GM23248 (cell line): ENCODE measurements at places on chromosomes 1 and 21.
A peak's percentile ranks its signal among the peaks of the same experiment; 100 is the strongest.

DNA sequence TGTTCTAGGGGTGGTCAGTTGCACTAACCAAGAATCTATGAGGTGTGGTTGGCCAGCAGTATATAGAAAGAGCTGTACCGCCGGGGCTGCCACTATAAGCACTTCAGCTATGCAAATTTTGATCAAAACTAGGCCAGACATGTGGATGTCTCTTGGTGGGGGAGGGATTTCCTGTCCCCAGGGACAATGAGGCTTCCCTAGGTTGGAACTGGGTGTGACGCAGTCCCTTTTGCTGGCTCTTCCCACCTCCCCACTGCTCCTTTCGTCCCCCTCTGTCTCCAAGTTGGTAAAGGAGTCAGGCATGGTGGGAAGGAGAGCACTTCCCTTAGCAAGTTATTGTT lies 13.6 kb downstream of the SDCCAG8 start:
- no peak for DNase-seq

GRCh38 chr1:52554756-52555155 lies 1.9 kb upstream of the TUT4 start:
- DNase-seq: peak; percentile 61

DNA sequence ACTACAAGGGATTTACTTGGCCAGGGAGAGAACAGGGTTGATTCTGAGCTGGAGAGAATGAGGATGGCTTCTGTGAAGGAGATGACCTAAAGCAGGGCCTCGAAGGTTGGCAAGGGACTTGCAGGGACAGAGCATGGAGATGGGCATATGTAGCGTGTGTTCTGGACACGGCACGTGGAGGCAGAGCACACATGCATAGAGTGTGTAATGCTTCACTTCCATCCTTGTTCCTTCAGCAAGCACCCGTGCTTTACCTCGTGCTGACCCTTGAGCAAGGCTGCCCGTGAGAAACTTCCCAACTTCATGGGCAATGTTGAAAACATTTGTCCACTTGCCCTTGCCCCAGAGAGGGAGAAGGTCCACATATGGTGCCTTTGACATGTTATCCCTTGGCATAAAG lies 33.1 kb downstream of the NFIA start:
- DNase-seq: no peak

GRCh38 chr1:27600498-27601175 lies 3.3 kb downstream of the AHDC1 start:
- no peak for DNase-seq

GRCh38 chr1:208156310-208156709 lies 87.9 kb downstream of the PLXNA2 start:
- DNase-seq: no peak

DNA sequence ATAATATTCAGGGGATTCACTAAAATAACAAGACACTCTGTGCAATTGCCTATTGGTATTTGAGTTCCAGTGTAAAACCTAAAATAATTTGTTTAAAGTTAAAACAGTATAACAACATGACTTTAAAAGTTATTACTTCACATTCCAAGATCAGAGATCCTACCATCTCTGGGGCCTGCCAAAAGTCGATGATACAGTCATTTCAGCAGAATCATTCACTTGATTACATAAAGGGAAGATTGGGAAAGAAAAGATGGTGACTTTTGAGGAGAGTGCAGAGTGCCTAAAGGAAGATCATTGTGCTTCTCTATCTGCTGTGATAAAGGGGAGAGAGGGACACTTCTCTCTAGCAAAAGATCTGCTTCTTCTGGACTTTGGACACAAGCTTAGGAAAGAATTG lies 784.4 kb upstream of the ADGRL4 start:
- peak; percentile 29 for DNase-seq

- no peak for DNase-seq
Measured at GRCh38 chr1:117045644-117046043, 14.5 kb upstream of the TTF2 start.

GRCh38 chr21:31545036-31545435 lies 114.5 kb upstream of the SOD1 start:
- no peak for DNase-seq

- no peak for DNase-seq
Measured at GRCh38 chr1:160578525-160579191, 638 bp downstream of the CD84 start.

- DNase-seq: no peak
Measured at GRCh38 chr1:84770481-84770880, 80.2 kb upstream of the SSX2IP start.

DNA sequence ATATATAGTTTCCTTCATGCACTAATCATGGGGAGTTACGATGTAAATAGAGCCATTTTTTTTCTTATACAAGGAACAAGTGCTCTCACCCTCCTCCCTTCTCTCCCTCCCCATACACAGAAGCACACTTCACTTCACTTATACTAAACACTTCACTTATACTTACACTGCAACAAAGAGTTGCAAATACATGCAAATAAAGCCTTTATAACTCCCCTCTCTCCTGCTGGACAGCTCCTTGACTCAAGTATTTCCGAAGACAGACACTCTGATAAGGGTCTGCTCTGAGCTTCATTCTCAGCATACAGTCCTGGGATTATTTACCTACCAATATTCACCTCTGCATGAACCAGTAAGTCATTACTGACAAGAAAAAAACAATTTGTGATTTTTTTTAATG lies 35.6 kb upstream of the ERG start:
- no peak for DNase-seq

DNA sequence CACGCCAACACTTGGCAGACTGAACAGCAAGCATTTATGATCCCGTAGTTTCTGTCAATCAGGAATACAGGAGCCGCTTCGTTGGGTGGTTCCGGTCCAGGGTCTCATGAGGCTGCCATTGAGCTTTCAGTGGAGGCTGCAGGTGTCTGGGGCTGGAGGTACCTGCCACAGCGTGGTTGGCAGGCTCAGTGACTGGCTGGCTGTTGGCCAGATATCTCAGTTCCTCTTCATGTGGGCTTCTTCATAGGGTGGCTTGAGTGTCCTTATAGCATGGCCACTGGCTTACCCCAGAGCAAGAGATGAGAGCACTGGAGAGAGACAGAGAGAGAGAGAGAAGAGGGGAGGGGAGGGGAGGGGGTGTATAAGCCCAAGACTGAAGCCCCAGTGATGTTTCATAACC lies 29.3 kb downstream of the PIK3CD start:
- no peak for DNase-seq

GRCh38 chr1:214102907-214103306 lies 115.1 kb downstream of the PROX1 start:
- peak; percentile 69 for DNase-seq
